ENCODE measurements at places on chromosomes 5 and 9. TPM values are rescaled to one million over a fixed set of nuclear protein-coding genes. Genes with fewer than 3 reads are reported as not detected.

Gene MLANA
- 0.54 TPM for polyA plus RNA-seq

Gene NIPAL4
- polyA plus RNA-seq, result 1.4 TPM

Gene AHRR
- 3.9 TPM for polyA plus RNA-seq

Gene NUTM2F
- polyA plus RNA-seq, result not detected

Gene PCDHGB4
- polyA plus RNA-seq, result 1.4 TPM

Gene PTGES2
- 59.1 TPM for polyA plus RNA-seq

Gene SLC23A1
- polyA plus RNA-seq, result 49.8 TPM

Gene OR1J2
- polyA plus RNA-seq, result not detected

Gene PLAC8L1
- 0.54 TPM for polyA plus RNA-seq

Gene OR1J4
- polyA plus RNA-seq, result not detected

Gene PPP3R2
- polyA plus RNA-seq, result 0.01 TPM

Gene RLN1
- polyA plus RNA-seq, result not detected

Gene DBH
- polyA plus RNA-seq, result 0.66 TPM

Gene ARID3C
- polyA plus RNA-seq, result 0.12 TPM

Gene SPATA31D4
- polyA plus RNA-seq, result not detected

Gene CETN3
- polyA plus RNA-seq, result 34.6 TPM

Gene PIK3R1
- 61.7 TPM for polyA plus RNA-seq

Gene CDKN2B-AS1
- polyA plus RNA-seq, result 1.7 TPM

Gene ACSL6
- polyA plus RNA-seq, result 2.9 TPM

Gene FLT4
- polyA plus RNA-seq, result 10.2 TPM

Data from large intestine (tissue), 12 donors.